CD4-positive, alpha-beta T cell treated with Interleukin-10 for 1 hour (primary cell): ENCODE measurements at places on chromosomes 2 and 18.

DNA sequence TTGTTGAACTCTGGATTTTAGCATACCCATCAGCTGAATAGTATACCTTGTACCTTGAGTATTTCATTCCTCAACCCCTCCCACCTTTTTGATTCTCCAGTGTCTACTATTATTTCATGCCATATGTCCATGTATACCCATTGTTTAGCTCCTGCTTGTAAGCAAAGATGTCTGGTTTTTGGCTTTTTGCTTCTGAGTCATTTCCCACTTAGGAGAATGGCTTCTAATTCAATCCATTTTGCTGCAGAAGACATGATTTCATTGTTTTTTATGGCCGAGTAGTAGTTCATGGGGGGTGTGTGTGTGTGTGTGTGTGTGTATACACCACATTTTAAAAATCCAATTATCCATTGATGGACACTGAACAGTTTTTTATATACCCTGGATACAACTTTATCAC, 24.3 kb upstream of the MOCOS start:
- DNase-seq, result no peak

DNA sequence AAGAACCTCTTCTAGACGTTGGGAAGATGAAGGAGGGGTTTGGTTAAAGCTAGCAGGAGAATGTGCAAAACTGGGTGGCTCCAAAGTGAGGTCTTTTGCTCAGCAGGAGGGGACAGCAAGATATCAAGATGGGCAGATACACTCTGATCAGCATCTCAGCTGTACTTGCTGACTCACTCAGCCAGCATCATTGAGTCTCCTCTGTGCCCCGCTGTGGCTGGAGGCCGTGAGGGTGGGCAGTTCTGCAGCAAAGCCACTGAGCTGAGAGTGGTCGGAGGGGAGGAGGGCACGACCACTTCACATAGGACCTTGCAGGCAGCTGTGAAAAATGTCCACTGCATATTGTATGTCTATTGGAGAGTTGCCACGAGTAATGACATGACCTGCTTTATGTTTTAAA, 152.0 kb downstream of the CAPN13 start:
- DNase-seq, result no peak

GRCh38 chr2:232886632-232887031, 16.6 kb downstream of the SNORC start:
- DNase-seq, result no peak

GRCh38 chr18:45958730-45959129, 8.4 kb downstream of the EPG5 start:
- DNase-seq, result no peak

GRCh38 chr2:164015328-164016123, 279.7 kb upstream of the FIGN start:
- DNase-seq, result no peak

GRCh38 chr2:197159661-197160211, 150.8 kb downstream of the ANKRD44 start:
- DNase-seq, result peak; percentile 43

GRCh38 chr18:34933909-34934661, 107.1 kb upstream of the MAPRE2 start:
- DNase-seq, result no peak

DNA sequence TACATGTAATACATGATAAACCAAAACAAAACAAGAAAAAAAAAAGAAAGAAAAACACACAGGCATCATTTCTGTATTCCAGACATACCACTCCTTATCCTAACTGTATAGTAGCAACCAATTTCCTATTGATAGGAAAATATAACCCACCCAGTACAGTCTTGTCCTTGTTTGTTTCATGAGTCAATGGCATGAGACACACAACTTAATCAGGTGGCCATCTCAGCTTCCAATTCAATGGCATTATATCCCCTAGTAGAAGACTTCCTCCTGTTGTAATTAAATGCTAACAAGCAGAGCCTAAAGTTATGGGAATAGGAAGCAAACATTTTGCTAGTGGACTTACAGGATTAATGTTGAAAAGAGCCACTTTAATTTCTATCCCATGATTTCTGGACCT, 121.0 kb upstream of the NOL4 start:
- no peak for DNase-seq

DNA sequence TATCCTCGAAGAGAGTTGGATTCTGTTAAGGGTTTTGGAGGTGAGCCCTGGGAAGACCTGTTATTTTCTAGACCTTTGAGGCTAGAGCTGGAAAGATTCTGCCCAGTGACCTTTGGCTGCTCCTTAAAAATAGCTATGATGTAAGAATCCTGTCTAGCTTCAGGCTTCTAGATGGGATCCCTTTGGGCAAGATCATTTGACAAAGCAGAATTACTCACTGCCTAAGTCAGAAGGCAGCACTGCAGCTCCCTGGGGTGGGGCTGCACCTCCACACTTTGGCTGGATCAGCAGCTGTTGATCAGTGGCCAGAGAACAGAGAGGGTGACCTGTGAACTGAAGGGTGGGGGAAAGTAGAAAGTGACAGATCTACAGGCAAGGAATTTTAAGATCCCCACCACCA, 103.8 kb downstream of the ASAP2 start:
- DNase-seq, result no peak

DNA sequence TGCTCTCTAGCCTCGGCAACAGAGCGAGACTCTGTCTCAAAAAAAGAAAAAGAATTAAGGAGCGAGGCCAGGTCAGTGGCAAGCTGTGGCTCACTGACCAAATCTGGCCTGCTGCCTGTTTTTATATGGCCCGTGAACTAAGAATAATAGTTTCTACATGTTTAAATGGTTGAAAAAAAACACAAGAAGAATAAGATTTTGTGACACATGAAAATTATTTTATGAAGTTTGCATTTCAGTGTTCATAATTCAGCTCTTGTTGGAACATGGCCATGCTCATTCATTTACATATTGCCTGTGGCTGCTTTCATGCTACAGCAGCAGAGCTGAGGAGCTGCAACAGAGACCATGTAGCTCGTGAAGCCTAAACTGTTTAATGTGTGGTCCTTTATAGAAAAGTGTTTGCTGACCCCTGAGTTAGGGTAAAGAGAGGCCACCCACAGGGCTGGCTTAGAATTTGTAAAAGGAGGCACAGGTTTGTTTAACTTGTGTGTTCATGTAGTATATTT, 59.5 kb downstream of the MFSD6 start:
- no peak for DNase-seq

DNA sequence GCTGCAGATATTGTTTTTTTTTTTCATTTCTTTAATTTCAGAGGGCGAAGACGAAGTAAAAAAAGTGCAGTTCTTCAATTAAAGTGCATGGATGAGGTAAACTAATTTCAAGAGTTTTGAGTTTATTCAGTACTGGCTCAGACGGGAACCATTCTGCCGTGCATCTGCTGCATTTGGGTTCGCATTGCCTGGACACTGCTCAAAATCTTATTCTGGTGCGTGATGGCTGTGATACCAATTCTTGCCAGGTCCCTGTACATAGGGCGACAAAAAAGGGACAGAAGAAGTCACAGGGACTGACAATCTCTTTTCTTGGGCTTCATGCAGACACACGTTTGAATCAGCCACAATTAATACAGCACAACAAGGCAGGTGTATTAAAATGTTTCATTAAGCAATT, 146.2 kb downstream of the EPHA4 start:
- no peak for DNase-seq

- DNase-seq, result no peak
Observed at GRCh38 chr2:96414161-96414710, 78.7 kb downstream of the NCAPH start.
